ENCODE measurements at places on chromosomes 13 and 19.

DNA sequence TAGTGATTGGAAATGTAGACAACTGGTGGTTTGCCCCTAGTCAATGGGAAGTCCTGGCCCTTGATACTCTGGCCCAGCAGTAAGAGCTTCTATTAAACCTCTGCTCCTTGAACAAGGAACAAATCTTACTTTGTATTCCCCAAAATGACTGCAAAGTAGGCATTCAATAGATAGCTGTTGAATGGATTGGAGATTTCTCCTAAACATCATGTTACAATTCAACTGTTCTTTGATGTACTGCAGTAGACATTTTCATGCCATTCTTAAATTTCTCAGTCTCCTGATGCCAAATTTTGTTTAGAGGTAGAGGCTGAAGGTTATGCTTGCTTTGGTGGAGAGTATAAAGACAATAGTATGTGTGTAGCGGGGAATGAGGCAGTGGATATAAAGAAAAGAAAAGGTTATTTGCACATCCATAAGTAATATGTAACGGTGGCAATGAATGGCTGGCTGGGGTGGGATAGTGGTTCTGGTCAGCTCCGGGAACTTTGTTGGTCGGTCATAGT is 12.8 kb downstream of the MIR17HG start:
- DNase-seq = no peak

DNA sequence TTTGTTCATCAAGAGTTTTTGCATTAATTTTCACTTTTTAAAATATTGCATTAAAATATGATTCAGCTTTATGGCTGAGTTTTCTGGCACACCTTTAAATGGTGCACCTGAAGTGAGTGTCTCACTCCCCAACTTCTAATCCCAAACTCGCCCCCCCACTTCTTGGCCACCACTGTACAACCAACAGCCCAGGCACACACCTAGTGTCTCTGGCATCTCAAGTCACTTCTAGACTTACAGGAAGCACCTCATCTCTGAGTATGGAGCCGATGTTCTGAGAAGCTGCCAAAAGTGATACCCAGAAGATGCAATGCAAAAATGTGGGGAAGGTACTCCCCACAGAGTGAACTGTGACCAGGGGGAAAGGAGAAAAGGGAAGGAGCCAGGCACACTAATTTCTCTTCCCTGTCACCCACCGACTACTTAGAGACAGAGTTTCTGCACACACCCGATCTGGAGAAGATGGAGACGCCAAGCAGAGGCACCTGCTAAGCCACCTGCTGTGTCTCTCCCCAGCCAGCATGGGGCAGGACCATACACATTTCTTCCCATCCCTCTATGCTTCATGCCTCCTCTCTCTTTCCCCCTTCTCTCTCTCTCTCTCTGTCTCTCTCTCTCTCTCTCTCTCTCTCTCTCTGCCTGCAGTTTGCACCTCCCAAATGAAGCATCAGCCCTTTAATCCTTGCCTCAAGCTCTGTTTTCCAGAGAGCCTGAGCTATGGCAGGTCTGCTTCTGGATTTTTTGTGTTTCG is 155.3 kb upstream of the ZNF507 start:
- no peak for DNase-seq

GRCh38 chr13:60379837-60380565 is 17.0 kb upstream of the TDRD3 start:
- no peak for DNase-seq

DNA sequence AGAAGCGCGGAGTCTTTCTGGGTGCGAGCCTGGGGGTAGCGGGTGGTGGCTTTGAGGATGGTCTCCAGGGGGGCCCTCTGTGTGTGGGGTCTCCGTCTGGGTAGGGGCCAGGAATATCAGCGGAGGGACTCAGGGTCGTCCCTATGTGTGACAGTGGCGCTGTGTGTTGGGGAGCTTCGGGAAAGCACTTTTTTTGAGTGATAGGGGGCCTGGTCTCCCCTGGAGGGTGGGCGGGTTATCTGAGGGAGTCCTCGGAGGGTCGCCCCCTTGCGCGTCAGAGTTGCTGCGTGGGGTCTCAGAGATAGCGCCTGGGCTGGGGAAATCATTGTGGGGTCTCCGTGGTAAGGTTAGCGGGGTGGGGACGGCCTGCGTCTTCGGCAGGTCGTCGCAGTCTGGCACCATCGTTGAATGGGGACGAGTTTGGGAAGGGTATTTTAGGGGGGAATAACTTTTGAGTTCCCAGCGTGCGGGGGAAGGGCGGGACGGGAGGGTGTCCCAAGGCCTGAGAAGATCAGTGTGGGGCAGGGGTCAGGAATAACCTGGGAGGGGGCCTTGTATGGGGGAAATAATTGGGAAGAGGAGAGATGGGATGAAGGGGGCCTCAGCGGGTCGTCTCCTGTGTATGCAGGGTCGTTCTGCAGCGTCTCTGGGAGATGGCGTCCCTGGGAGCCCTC is 857 bp downstream of the IER2 start:
- DNase-seq = no peak

DNA sequence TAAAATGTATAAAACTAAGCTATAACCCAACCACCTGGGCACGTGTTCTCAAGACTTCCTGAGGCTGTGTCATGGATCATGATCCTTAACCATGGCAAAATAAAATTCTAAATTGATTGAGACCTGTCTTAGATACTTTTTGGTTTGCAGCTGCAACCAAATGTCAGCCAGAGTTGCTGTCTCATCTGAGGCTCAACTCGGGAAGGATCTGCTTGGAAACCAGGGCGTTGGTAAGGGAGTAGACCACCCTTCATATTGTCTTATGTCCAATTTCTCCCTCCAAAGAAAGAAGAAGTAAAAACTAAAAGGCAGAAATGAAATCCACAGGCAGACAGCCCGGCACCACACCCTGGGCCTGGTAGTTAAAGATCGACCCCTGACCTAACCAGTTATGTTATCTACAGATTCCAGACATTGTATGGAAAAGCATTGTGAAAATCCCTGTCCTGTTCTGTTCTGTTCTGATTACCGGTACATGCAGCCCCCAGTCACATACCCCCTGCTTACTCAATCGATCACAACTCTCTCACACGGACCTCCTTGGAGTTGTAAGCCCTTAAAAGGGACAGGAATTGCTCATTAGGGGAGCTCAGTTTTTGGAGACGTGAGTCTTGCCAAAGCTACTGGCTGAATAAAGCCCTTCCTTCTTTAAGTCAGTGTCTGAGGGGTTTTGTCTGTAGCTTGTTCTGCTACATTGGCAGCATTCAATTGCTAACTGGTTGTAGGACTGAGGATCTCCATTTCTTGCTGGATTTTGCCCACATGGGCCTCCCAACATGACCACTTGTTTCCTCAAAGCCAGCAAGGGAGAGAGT is 22.9 kb upstream of the IGSF23 start:
- no peak for DNase-seq

DNA sequence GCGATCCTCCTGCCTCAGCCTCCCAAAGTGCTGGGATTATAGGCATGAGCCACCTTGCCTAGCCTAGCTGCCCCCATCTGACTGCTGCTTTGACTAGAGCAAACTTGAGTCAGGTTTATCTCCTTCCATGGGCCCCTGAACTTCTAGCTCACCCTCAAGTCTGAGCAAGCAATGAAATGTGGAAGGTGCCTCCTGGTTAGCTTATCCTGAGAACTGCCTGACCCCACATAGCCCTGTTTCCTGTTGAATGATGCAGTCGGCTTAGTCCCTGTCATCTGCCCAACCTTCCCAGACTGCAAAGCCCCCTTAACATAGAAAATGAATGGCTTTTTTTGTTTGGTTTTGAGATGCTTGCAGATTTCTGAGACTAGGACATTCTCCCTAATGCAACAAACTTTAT is 8.9 kb upstream of the TMEM160 start:
- DNase-seq = no peak

DNA sequence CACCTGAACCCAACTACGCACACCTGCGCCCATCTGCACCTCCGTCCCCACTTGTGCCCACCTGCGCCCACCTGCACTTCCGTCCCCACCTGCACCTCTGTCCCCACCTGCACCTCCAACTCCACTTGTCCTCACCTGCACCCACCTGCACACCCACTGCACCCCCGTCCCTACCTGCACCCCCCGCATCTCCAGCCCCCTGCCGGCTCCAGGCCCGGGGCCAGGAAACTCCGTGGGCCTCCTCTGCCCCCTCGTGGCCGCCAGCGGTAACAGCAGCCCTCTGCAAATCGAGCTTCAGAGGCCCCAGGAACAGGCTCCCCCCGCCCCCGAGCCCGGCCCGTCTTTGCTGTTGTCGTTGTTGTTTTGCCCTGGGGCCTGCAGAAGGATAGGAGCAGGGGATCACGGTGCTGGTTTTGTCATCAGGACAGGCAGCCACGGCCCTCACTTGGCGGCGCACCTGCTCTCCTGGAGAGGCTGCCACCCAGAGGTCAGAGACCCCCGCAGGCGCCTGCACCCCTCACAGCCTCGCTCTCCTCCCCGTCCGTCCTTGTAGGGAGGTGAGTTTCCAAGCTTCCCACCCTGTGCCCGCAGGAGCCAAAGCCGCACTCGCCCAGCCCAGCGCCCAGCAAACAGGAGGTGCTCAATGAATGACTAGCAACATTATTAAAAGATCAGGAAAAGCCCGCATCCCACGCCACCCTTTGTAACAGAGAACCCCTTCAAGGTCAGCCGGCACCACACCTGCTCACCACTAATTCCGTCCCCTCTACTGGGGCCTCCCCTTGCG is 65.4 kb downstream of the GNG7 start:
- peak; percentile 67 for DNase-seq

DNA sequence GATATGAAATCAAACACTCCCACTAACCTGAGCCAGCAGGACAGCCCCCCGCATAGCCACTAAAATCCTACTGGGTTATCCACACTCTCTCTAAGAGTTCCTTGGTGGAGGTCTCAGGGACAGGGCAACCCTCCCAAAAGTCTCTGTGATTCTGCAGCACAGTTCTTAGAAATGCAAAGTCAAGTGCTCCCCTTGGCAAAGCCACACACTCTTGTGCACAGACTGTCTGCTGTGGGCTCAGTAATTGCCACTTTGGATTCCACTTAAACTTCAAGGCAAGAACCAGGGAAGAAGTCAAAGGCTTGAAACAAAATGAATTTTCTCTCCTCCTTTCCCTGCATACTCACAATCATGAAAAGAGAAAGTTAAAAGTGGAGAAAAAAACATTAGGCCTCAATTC is 61.5 kb downstream of the DOCK9 start:
- no peak for DNase-seq

GRCh38 chr13:107847406-107847805 is 367.9 kb downstream of the LIG4 start:
- DNase-seq = no peak

GRCh38 chr13:101382086-101382485 is 34.2 kb downstream of the NALCN start:
- no peak for DNase-seq

GRCh38 chr19:49506575-49507105 is 5.8 kb upstream of the FCGRT start:
- DNase-seq = peak; percentile 84

DNA sequence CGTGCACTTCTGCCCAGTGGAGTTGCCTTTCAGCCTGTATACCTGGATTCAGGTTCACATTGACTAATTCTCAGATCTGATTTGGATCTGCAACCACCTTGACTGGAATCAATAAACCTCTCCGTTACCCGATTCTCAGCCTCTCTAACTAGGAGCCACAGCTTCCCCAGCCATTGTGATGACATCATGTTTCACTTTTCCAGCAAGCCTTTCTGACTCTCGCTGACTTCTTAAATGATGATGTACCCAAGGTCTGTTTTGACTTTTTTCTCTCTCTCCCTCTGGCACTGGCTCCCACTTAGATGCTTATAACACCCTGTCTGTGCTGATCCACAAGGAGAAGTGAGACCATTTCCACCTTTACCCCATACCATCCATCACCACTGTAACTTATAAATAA is 13.5 kb upstream of the FAM124A start:
- no peak for DNase-seq

- DNase-seq = no peak
These were observed 328.2 kb upstream of the DACH1 start for GRCh38 chr13:72195044-72195704.

DNA sequence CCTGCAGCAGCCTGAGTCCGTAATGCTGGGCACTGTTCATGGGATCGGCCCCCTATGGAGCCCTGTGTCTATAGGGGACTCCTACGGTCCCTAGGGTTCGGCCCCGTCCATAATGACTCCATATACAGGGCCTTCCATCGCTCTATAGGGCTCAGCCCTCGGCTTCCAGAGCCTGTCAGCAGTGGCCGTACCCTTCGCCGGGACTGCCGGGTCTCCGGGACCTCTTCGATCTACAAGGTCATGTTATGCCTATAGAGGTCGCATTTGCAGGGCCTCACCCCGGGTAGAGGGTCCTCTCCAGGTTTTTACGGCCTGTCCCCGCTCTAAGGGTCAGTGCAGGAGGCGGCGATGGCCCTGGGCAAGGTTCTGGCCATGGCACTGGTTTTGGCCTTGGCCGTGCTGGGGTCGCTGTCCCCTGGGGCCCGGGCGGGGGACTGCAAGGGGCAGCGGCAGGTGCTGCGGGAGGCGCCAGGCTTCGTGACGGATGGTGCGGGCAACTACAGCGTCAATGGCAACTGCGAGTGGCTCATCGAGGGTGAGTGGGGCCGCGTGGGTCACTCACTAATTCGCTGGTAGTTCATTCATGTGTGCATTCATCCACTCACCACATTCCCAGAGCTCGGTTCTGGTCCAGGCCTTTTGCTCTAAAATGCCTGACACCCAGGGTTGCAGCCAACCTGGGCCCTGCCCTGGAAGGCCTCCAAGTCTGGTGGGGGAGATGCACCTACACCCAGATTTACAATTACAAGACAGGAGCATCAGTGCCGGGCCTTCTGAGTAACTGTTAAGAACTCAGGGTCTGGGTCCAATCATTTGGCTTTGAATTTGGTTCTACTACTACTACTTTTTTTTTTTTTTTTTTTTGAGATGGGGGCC is 699 bp downstream of the MEGF8 start:
- DNase-seq = no peak

DNA sequence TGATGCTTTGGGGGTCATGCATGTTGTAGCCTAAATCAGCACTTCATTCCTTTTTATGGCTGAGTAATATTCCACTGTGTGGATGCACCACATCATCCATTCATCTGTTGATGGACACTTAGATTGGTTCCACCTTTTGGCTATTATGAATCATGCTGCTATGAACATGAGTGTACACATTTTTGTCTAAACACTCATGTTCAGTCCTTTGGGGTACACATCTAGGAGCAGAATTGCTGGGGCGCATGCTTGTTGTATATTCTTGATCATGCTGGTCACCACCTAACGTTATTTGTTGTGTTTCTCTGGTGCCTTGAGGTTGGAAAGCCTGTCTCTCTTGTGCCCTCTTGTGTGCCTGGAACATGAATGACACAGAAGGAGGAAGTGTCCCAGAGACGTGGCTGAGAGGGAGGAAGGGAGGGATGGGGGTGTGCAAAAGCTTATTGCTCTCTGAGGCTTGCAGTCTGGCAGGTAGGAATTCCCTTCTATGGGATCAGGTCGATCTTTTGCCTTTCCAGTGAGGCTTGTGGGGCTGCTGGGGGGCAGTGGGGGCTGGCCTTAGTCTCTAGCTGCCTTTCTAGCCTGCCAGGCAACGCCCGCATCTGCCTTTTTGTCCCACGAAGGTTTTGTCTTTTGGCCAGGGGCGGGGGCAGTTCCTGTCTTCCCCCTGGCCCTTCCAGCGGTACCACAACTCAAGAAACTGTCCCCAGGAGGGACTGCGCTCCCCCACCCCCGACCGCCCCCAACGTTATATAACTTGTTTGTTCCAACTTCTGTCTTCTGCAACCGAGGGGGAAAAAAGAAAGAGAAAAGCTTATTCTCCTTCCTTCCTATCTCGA is 7.6 kb downstream of the KLHL26 start:
- peak; percentile 3 for DNase-seq
